ENCODE measurements at places on chromosomes 7 and 10. TPM values are rescaled to one million over a fixed set of nuclear protein-coding genes. Genes with fewer than 3 reads are reported as not detected.

The EVX1 gene
- total RNA-seq = under 0.01 TPM

The SAP25 gene
- not detected for total RNA-seq

The KCNH2 gene
- 1.7 TPM for total RNA-seq

The KNDC1 gene
- 0.57 TPM for total RNA-seq

The FAS gene
- total RNA-seq = 61.8 TPM

The ZNF365 gene
- 2.8 TPM for total RNA-seq

The GJD4 gene
- total RNA-seq = not detected

The GIMAP2 gene
- 0.55 TPM for total RNA-seq

The ATRNL1 gene
- total RNA-seq = 0.18 TPM
